ENCODE measurements at places on chromosomes 6 and 20.

GRCh38 chr20:13139459-13140150, 81.5 kb upstream of the ISM1 start:
- DNase-seq, result no peak

DNA sequence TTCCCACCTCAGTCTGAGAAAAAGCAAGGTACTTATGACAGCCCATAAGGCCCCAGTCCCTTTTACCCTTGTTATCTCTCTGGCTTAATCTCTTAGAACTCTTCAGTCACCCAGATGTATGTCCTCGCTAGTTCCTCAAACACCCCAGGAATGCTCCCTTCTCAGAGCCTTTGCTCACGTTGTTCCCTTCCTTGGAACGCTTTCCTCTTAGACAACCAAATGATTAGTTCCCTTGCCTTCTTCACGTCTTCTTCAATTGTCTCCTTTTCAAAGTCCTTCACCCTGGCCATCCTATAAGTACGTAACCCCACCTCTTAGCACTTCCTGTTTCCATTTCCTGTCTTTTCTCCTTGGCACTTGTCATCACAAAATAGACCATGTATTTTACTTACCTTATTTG, 1.1 kb upstream of the APOBEC2 start:
- DNase-seq, result no peak

DNA sequence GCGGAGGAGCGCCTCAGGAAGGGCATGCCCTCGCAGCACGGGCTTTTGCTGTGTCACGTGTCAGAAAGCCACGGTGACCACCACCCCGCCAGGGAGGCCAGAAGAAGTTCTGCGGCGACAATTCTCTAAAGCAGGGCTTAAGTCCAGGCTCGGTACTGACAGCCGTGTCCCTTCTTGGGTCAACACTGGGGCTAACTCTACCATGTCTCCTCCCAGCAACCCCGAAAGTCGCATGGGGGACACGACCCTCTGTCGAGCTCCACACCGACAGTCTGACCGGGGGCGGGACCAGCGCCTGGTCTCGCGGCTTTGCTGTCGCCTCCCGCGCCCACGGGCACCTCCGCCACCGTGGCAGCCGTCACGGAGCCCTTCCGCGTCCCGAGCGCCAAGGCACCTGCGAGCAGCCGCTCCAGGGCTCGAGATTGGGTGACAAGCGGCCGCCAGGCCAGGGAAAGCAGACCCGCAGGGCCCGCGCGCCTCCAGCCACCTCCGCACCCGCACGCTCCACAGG, 534 bp downstream of the NANP start:
- DNase-seq, result no peak

- no peak for DNase-seq
Observed at GRCh38 chr6:30152016-30152673, 8.9 kb downstream of the TRIM10 start.

DNA sequence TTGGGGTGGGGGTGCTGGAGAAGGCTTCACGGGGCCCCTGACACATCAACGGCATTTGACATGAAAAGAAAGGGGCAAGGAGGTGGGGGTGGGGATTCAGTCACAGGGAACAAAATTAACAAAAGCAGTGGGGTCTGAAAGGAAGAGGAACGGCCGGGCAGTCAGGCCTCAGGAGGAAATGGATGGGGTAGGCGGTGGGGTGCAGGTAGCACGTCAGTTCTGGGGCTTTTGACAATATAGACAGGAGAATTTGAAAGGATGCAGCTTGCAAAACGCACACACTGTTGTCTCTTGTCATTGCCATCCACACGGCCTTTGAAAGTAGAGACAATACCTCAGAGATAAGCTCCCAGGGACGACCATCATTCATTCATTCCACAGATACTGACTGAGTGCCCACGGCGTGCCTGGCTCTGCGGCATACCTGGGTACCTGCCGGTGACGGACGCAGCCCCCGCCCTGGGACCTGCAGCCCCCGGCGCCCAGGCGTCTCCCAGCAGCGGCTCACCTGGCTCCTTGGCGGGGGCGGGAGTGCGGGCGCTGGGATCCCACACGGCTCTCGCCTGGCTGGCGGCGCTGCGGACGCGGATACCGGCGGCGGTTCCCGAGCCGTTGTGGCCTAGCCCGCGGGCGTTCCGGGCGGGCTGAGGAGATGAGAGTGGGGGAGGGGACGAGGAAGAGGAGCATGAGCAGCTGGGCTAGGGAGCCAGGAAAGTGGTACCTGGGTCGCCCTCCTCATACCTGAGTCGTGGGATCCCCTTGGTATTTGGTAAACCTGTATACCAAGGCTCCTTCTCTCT, at the start of gene SLC26A8:
SLC26A8 (minus strand) TSS at position 646 of the 800 bp plus-strand sequence. CDS start 4,934 bp downstream, outside the sequence.
- DNase-seq, result peak; percentile 64

- no peak for DNase-seq
Observed at GRCh38 chr20:44087857-44088120, 99.2 kb downstream of the JPH2 start.

- peak; percentile 62 for DNase-seq
Observed at GRCh38 chr20:46040902-46041535, 12.0 kb downstream of the SLC12A5 start.

GRCh38 chr6:165451838-165452237, 142.4 kb upstream of the C6orf118 start:
- DNase-seq, result no peak
